ENCODE measurements at places on chromosomes 3 and 15. TPM values are rescaled to one million over a fixed set of nuclear protein-coding genes. Genes with fewer than 3 reads are reported as not detected.

DNA sequence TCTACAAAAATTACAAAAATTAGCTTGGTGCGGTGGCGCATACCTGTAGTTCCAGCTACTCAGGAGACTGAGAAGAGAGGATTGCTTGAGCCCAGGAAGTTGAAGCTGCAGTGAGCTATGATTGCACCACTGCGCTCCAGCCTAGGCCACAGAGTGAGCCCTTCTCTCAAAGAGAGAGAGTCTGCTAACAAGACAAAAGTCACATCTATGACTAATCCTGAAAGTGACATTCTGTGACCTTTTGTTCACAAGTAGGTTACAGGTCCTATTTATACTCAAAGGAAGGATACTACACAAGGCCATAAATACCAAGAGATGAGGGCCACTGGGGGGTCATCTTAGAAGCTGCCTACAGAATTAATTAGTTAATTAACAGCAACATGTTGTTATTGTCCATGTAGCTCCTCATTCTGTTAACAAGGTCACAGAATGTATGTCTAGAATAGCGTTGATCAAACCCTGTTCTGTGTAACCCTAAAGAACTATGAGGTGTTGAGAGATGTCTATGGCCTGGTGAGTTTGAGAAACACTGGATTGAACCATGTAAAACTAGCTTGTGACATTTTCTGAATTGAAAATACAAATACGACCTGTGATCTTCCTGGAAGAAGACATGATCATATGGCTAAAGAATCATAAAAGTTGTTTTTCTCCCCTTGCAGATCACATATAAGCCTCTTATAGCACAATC is 97.0 kb downstream of the SAMMSON start:
- no peak for DNase-seq

- no peak for DNase-seq
Measured at GRCh38 chr15:52259503-52259902, 36.1 kb downstream of the MYO5C start.

GRCh38 chr15:48370460-48370859 is 39.2 kb downstream of the DUT start:
- no peak for DNase-seq

DNA sequence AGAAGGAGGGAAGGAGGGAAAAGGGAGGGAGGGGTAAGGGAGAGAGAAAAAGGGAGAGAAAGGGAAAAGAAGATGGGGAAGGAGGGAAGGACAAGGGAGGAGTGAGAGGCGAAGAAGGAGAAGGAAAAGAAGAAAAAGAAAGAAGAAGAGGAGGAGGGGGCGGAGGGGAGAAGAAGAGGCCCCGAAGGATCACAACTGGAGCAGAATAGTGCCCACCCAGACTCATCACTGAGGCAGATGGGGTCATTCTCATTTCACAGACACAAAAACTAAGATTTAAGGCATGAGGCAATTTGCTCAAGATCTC is 2.7 kb upstream of the ALAS1 start:
- no peak for DNase-seq

GRCh38 chr3:44476963-44477311 is 533 bp downstream of the ZNF445 start:
- DNase-seq = no peak

- peak; percentile 22 for DNase-seq
Measured at GRCh38 chr15:55742927-55743728, at the start of gene PRTG. TSS of gene PRTG (minus strand) at chr15:55743152. CDS start at chr15:55742931, 221 bp downstream.

DNA sequence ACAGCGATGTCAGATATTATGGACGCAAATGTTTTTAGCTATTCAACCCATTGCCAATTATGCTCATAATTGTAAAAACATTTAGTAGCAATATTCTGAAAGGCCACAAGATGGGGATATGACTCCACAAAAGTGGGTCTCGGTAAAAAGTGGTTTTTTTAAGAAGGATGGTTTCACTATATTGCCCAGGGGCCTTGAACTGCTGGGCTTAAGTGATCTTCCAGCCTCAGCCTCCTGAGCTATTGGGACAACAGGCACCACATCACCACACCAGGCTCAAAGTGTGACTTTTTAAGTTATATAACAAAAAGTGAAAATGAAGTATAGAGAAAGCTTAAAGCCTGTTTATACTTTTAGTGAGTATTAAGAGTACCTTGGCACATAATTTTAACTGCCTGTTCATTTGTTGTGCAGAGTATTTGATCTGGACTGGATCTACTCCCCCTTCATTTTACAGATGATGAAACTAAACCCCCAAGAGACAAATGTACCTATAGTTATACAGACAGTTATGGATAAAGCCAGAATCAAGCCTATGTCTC is 9.4 kb downstream of the NAA50 start:
- DNase-seq = no peak

GRCh38 chr3:36693670-36694069 is 70.7 kb downstream of the DCLK3 start:
- DNase-seq = no peak

DNA sequence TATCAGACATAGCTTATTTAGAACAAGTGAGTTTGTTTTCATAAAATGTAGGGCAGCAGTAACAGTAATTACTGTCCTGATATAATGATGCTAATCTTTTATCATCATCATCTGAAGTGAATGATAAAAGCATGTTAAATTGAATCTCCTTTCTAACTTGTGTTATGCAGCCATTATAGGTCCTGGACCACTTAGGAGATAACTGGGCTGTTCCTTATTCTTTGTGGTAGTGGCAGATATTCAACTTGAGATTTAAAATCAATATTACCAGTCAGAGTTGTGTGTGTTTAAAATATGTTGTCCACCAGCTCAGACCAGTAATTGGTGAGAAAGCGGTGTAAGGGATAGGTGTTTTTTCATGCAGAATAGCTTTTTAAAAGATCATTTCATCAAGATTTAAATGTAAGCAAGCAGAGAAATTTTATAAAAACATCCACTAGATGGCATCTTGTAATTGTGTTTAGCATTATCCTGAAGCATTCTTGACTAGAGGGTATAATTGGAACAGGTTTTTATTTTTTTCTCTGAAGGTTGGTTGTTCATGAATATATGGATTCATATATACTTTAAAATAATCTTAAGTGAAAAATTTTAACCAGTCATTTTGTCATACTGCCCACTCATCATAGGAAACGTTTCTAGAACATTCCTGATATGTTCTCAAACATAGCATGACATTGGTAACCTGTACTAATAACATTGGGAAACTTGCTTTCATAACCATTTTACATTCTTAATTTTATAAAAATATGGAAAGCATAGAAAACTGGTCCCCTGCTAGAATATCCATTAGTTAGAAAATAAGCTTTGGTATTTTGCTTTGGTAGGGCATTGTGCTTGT is 153.9 kb downstream of the BBX start:
- DNase-seq = no peak

DNA sequence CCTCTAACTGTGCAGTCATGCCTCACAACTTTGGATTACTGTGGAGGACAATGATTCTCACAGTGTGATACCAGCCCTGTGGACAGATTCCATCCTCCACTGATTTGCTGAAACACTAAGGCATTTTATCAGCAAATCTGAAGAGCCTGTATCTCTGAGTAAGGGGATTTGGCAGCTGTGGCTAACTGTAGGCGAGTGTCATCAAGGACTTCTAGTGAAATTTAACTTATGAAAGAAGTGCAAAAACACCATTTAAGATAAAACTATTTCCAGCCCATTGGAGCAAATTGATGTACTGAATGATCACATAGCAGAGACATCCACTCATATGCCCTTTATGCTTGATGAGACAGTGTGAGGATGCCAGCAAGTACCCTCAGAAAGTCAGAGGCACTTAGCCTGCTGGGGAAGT is 13.9 kb upstream of the TMPRSS7 start:
- DNase-seq = no peak

DNA sequence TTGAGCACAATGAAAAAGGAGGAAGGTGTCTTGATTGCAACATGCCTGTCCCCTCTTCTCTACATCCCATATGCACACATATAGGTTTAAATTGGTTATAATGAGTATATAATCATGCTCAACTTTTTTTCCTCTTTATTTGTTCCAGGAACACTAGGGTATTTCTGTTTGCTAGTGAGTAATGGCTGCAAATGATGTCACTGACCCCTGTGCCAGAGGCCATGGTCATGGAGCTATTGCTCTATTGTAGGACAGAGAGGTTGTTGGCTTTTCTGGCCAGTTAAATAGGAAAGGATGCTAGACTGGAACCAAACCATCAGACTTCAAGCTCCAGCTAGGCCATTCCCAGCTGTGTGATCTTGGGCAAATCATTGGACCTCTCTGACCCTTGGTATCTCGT is 9.6 kb downstream of the ARHGEF3 start:
- DNase-seq = no peak

GRCh38 chr15:99631255-99631654 is 65.5 kb downstream of the MEF2A start:
- DNase-seq = no peak

GRCh38 chr15:73495181-73495580 is 52.2 kb downstream of the REC114 start:
- no peak for DNase-seq

DNA sequence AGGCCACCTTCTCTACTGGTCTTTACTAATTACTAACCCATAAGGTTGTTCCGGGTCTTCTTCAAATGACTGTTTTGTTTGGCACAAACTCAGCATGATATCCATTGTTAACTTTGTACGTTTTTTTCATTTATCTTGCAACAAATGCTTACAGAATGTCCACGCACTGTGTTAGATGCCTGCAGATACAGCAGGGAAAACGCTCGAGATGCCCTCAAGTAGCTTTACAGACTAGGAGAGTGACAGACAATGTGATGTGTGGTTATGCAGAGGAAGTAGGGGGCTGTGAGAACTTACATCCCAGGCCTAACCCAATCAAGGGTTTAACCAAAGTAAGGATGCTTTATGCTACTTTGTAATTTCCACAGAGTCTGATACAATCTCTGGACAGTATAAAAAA is 949 bp upstream of the RFC4 start:
- DNase-seq = no peak

GRCh38 chr15:51093839-51094605 is 684 bp downstream of the TNFAIP8L3 start:
- no peak for DNase-seq

- DNase-seq = no peak
Measured at GRCh38 chr15:36797128-36797527, 217.7 kb downstream of the CDIN1 start.

GRCh38 chr3:172046268-172046915 is 7.0 kb downstream of the FNDC3B start:
- no peak for DNase-seq

- no peak for DNase-seq
Measured at GRCh38 chr15:66006986-66007385, 137.7 kb downstream of the RAB11A start.

GRCh38 chr3:177889652-177890358 is 646.4 kb upstream of the KCNMB2 start:
- no peak for DNase-seq

DNA sequence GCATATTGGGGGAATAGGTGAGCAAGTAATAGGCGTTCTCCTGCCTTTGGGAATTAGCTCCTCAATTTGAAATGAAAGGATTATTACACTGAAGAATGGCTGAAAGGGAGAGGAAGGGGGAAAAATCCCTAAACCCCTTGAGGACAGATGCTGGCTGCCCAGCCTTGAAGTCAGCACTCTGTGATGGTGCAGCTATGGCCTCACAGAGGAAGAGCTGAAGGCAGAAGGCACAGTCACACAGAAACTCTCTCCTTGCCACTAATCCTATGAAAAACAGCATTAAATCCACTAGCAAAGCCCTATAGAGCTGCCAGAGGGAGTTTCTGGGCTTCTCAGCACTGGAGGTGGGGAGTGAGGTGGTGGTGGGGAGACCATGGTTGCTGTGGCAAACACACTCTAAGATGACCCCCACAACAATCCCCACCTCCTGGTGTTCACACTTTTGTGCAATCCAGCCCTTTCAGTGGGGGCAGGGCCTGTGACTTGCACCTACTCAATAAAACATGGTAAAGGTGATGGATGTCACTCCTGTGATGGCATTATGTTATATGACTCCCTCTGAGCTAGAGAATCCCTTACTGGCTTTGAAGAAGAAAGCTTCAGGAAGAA is 101.2 kb downstream of the RFTN1 start:
- no peak for DNase-seq

- no peak for DNase-seq
Measured at GRCh38 chr3:134693226-134693625, 42.4 kb upstream of the KY start.

DNA sequence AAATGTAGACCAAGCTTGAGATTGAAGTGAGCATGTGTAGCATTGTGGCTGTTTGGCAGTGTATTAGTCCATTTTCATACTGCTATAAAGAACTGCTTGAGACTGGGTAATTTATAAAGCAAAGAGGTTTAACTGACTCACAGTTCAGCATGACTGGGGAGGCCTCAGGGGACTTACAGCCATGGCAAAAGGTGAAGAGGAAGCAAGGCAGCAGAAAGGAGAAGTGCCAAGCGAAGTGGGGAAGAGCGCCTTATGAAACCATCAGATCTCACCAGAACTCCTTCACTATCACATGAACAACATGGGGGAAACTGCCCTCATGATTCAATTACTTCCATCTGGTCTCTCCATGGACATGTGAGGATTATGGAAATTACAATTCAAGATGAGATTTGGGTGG is 8.6 kb upstream of the CERS3 start:
- DNase-seq = no peak

DNA sequence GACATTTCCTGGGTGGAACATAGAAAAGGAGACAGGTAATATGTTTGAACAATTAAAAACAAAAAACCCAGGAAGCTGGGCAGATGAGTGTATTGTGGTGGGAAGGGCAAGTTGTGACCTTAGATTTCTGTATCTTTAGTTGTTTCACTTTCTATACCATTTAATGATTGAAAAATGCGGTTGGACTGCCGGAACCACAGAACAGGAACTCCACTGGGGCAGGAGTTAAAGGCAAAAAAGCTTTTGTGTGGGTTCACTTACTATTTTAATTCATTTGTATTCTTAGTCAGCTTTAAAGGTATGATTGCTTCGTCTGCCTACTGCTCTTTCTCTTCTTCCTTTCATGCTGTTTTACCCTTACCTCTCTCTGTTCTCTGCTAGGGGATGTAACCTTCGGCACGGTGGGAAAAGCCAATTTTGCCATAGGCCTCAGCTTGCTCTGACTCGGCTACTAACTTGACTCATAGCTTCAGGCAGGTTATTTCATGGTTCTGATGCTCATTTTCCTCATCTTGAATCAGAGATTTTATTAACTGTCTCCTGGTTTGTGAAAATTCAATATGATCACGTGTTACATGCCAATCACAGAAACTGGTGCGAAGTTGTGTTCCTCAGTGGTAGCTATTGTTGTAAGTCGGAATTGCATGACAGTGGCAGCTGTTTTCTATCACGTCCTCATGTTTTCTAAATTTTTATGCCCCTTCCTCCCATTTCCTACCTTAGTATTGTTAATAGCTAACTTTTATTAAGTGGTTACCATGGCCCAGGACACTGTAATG is 1.6 kb upstream of the MCTP2 start:
- no peak for DNase-seq

GRCh38 chr15:101022306-101022705 is 103.1 kb downstream of the LRRK1 start:
- no peak for DNase-seq

SCN5A gene
- total RNA-seq = 14.4 TPM

COPB2 gene
- total RNA-seq = 67.4 TPM

GNAT1 gene
- 0.54 TPM for total RNA-seq

SLC2A2 gene
- total RNA-seq = not detected

SGO1 gene
- 0.14 TPM for total RNA-seq

CILP gene
- total RNA-seq = 8.5 TPM

PPP2R3A gene
- 6.8 TPM for total RNA-seq

DUOX1 gene
- 0.68 TPM for total RNA-seq

APBA2 gene
- 5.6 TPM for total RNA-seq

PARP14 gene
- 57.1 TPM for total RNA-seq

SCN11A gene
- 0.07 TPM for total RNA-seq

CELF6 gene
- 4.1 TPM for total RNA-seq

TUBGCP5 gene
- 39.6 TPM for total RNA-seq

SLC30A4 gene
- 6.5 TPM for total RNA-seq

GABRR3 gene
- total RNA-seq = not detected

Data from thoracic aorta (tissue), 2 donors.